SJSA1 (cell line): ENCODE measurements at places on chromosomes 5 and 9. TPM values are rescaled to one million over a fixed set of nuclear protein-coding genes. Genes with fewer than 3 reads are reported as not detected.
A peak's percentile ranks its signal among the peaks of the same experiment; 100 is the strongest.

- H3K4me1 ChIP-seq = no peaks in the 10 kb centered on the region
- H3K4me3 ChIP-seq = no peak overlapping the region
- no peaks in the 10 kb centered on the region for H3K27me3 ChIP-seq
- no peak overlapping the region for H3K27ac ChIP-seq
- no peaks in the 10 kb centered on the region for H3K36me3 ChIP-seq
Observed at GRCh38 chr5:62214701-62215100, 91.3 kb upstream of the KIF2A start.

GRCh38 chr9:105572455-105572854, 14.5 kb downstream of the FKTN start:
- peaks cover 11% of the 10 kb centered on the region for H3K36me3 ChIP-seq
- no peaks in the 10 kb centered on the region for H3K4me1 ChIP-seq
- no peak for DNase-seq
- no peaks in the 10 kb centered on the region for H3K27me3 ChIP-seq
- H3K27ac ChIP-seq = no peak overlapping the region

GRCh38 chr9:16217943-16218701, 652.3 kb downstream of the BNC2 start:
- no peak overlapping the region for H3K4me3 ChIP-seq
- 0 out of 2 replicates have a peak, but pooled peaks cover under 1% of the 10 kb centered on the region for H3K4me1 ChIP-seq
- no peaks in the 10 kb centered on the region for H3K36me3 ChIP-seq
- no peak for DNase-seq

- H3K4me1 ChIP-seq = no peaks in the 10 kb centered on the region
- no peak overlapping the region for H3K27ac ChIP-seq
- H3K4me3 ChIP-seq = no peak overlapping the region
- DNase-seq = peak; percentile 45
- H3K36me3 ChIP-seq = peaks cover 94% of the 10 kb centered on the region
- H3K27me3 ChIP-seq = no peaks in the 10 kb centered on the region
Observed at GRCh38 chr5:150120617-150121447, 34.5 kb upstream of the CSF1R start.

DNA sequence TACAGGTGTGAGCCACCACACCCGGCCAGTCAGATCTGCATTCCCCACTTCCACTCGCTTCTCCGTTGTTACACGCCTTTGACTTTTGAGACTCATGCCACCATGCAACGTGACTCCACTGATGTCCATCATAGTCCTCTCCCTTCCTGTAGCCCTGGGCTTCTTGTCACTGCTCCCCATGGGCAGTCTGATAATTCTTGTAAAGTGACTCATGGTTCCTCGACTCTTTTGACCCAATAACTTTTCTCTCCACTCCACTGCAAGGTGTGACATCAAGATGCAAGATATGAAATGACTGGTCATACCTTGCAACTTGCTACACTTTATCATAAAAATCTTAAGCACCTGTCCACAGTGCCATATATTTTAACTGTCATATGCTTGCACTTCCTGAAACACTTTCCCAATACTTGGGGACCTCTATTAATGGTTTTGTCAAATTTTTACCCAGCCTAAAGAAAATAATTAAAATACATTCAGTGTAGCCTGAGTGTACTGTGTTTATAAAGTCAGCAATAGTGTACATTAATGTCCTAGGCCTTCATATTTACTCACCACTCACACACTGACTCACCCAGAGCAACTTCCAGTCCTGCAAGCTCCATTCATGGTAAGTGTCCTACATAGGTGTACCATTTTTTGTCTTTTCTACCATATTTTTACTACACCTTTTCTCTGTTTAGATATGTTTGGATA, 18.6 kb upstream of the ANKRD18A start:
- no peak overlapping the region for H3K4me3 ChIP-seq
- H3K36me3 ChIP-seq = no peaks in the 10 kb centered on the region
- H3K27me3 ChIP-seq = no peaks in the 10 kb centered on the region
- no peaks in the 10 kb centered on the region for H3K4me1 ChIP-seq

DNA sequence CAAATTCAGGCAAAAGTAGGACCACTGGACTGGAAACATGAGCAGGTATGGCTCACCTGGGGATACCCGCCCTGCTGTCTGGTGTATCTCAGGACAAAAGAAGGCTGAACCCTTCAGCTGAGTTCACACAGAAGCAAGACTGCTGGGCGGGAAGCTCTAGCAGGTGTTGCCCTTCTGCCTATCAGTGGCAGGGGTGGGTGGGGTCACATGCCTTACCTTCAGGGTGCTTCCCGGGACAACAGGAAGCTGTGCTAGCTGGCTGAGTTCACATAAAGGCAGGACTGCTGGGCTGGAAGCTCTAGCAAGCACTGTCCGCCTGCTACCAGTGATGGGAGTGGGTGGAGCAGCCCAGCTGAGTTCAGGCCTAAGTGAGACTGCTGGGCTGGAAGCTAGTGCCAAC, 498.8 kb upstream of the ZNF608 start:
- H3K4me3 ChIP-seq = no peak overlapping the region
- H3K27me3 ChIP-seq = no peaks in the 10 kb centered on the region
- no peak for DNase-seq
- H3K4me1 ChIP-seq = no peaks in the 10 kb centered on the region
- no peaks in the 10 kb centered on the region for H3K36me3 ChIP-seq
- no peak overlapping the region for H3K27ac ChIP-seq

GRCh38 chr5:154278908-154279307, 88.4 kb downstream of the GALNT10 start:
- H3K4me3 ChIP-seq = no peak overlapping the region
- no peaks in the 10 kb centered on the region for H3K27me3 ChIP-seq
- no peak overlapping the region for H3K27ac ChIP-seq
- peaks cover 38% of the 10 kb centered on the region for H3K4me1 ChIP-seq
- no peak for DNase-seq
- H3K36me3 ChIP-seq = no peaks in the 10 kb centered on the region

- H3K4me3 ChIP-seq = no peak overlapping the region
- H3K27me3 ChIP-seq = no peaks in the 10 kb centered on the region
- H3K27ac ChIP-seq = peak overlapping the region; percentile 77
- DNase-seq = no peak
Observed at GRCh38 chr5:158407824-158408195, 548.9 kb upstream of the CLINT1 start.

GRCh38 chr5:74257645-74258313, 382.7 kb downstream of the ENC1 start:
- no peak overlapping the region for H3K4me3 ChIP-seq
- H3K36me3 ChIP-seq = no peaks in the 10 kb centered on the region
- no peak overlapping the region for H3K27ac ChIP-seq
- no peaks in the 10 kb centered on the region for H3K27me3 ChIP-seq
- no peak for DNase-seq

- no peak overlapping the region for H3K27ac ChIP-seq
- H3K4me3 ChIP-seq = no peak overlapping the region
- peaks cover 12% of the 10 kb centered on the region for H3K4me1 ChIP-seq
Observed at GRCh38 chr9:127112056-127112455, 10.4 kb downstream of the ANGPTL2 start.

- H3K27ac ChIP-seq = no peak overlapping the region
- H3K27me3 ChIP-seq = no peaks in the 10 kb centered on the region; the same call in 1 of the 2 replicates
- no peaks in the 10 kb centered on the region for H3K36me3 ChIP-seq
- no peak for DNase-seq
Observed at GRCh38 chr5:10332301-10332700, 21.2 kb upstream of the MARCHF6 start.

GRCh38 chr5:77259476-77259875, 49.0 kb downstream of the PDE8B start:
- no peak overlapping the region for H3K4me3 ChIP-seq
- 0 out of 2 replicates have a peak, but pooled peaks cover 2% of the 10 kb centered on the region for H3K27me3 ChIP-seq
- H3K27ac ChIP-seq = no peak overlapping the region
- no peak for DNase-seq
- no peaks in the 10 kb centered on the region for H3K36me3 ChIP-seq
- H3K4me1 ChIP-seq = no peaks in the 10 kb centered on the region

Gene SLC6A18
- total RNA-seq = not detected in 2 replicates

Gene COL15A1
- 0.22 and 0.50 TPM in 2 replicates for total RNA-seq
